ENCODE measurements at places on chromosomes 11 and 22.
A peak's percentile ranks its signal among the peaks of the same experiment; 100 is the strongest.

GRCh38 chr11:125995313-125995712, 49.5 kb downstream of the VSIG10L2 start:
- DNase-seq: no peak

GRCh38 chr22:22349455-22349836, 104.9 kb downstream of the VPREB1 start:
- no peak for DNase-seq

DNA sequence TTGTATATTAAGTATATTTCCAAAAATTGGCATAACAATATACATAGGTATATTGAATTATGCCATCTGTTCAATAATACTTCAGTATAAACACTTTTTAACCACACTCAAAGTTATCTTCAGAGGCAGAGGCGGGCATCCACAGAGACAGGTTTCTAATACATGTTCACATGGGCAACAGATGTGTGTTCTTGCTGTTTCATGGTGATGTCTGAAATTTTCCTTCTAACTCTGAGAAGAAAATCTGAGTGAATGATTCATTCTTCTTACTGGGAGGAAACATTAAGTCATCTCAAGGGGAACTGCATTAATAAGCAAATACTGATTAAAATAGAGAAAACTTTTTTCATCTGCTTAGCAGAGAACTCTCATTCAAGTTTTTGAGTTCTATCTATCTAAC, 1074.5 kb downstream of the LRRC4C start:
- no peak for DNase-seq

- DNase-seq: no peak
These were observed 87.2 kb downstream of the FAT3 start for GRCh38 chr11:92311616-92312449.

DNA sequence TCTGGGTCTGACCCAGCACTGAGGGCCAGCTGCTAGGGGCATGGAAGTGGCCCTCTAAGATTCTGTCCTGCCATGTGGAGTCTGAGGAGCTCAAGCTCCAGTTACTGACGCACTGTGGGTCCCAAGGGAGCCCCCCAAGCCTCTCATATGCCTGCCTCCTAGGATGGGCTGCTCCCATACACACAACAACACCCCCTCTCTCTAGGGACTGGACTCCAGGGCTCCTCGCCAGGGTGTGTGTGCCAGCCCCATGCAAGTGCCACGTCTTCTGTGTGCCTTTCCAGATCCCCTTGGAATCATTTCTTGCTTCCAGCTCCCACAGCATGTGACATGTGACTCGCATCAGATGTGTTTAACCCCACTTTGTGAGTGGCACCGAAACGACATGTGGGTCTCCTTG, 234.5 kb downstream of the CEP164 start:
- DNase-seq: no peak

DNA sequence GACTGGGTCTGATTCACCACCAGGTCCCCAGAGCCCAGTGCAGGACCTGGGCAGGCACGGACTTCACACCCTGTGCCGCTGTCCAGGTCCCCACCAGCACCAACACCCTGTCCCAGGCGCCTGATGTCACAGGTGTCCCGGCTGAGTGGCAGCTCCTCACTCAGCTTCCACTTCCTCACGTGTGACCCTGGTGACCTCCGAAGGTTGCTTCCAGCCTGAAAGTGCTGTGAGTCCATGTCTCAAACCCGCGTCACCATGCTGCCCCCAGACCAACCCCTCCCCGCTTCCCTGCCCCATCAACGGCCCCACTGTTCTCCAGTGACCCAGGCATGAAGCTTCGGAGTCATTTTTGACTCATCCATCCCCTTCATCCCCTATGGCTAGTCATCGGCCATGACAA, 25.7 kb upstream of the PICK1 start:
- DNase-seq: no peak

- DNase-seq: no peak
These were observed 8.2 kb downstream of the UBASH3B start for GRCh38 chr11:122663764-122664163.

- DNase-seq: no peak
These were observed 7.0 kb upstream of the MSANTD2 start for GRCh38 chr11:124807201-124807600.

DNA sequence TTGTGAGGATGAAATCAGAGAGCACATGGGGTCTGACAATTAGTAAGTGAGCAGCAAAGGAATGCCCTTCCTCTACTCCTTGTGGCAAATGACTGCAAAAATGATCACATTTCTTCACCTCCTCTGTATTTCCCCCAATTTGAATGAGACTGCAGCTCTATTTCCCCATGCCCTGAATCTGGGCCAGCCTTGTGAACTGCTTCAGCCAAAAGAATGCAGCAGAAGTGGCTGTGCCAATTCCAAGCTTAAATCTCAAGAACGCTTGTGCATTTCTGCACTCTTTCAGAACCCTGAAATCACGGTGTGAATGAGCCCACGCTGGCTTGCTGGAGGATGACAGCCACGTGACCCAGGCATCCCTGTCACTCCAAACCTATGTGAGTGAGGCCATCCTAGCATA, 9.9 kb downstream of the SLC43A3 start:
- DNase-seq: no peak

DNA sequence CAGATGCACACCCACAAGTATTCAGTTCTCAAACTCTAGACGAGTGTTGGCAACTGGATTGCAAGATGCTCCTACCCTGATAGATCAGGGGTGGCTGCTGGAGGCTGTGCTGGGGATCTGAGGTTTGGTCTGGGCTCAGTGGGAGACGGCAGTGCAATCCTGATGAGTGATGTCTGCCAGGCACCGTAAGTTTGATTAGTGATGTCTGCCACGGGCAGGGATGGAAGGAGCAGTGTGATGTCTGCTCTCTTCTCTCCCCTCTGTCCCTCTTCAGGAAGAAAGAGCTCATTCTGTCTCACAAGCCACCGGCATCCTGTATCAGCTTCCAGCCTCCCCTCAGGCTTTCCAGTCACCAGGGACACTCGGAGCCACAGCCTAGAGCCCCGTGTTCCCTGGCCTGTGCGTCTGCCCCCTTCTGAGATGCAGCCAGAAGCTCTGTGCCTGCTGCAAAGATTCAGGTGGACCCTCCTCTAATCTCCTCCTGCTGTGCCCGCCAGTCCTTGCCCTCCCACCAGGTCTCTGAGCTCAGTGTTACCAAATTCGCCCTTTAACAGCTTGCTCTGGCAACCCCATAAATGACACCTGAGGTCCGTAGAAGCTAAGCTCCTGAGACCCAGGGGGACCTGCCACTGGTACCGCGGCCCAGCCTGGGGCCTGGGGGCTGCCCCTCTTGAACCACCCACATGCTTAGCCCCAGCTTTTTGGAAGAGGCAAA, 19.9 kb downstream of the TP53I11 start:
- no peak for DNase-seq

- peak; percentile 54 for DNase-seq
These were observed at the start of gene TUB for GRCh38 chr11:8080674-8081590. Gene TUB (plus strand): TSS chr11:8081211. CDS start chr11:8081511, 300 bp downstream.

GRCh38 chr22:38017272-38017920, 33.0 kb upstream of the SOX10 start:
- peak; percentile 68 for DNase-seq

GRCh38 chr11:101487775-101488174, 96.0 kb downstream of the TRPC6 start:
- no peak for DNase-seq

GRCh38 chr22:28716686-28717085, 24.9 kb downstream of the CHEK2 start:
- DNase-seq: no peak

GRCh38 chr22:30537083-30537731, 9.3 kb downstream of the SEC14L6 start:
- DNase-seq: no peak

DNA sequence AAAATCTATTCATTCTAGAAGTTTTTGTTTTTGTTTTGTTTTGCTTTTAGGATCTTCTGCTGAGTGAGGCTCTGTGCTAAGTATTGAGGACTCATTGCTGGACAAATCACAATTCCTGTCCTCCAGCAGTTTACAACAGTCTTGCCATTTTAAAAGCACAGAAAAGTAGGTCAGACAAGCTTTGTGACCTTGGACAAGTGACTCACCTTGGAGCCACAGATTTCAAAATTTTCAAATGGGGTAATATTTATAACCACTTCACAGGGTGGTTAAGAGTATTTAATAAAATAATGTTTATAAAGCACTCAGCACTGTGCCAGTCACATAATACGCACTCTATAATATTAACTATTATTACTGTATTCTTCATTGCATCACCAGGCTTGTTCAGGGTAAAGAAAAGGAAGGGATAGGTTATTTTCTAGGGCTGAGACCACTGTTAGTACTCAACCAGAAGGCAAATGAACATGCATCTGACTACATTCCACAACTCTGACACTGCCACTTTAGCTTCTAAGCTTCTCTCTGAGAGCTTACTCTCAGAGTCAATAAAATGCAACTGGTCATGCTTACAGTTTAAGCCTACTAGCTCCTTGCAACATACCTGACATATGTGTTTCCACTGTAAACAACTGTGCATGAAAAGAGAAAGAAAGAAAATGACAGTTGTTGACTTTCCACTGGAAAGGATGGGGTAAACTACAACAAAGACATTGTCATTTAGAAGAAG, 63.2 kb upstream of the FIBIN start:
- DNase-seq: no peak

GRCh38 chr11:30150425-30150824, 80.4 kb upstream of the FSHB start:
- no peak for DNase-seq

GRCh38 chr11:123421589-123421988, 8.5 kb upstream of the GRAMD1B start:
- DNase-seq: no peak

- DNase-seq: peak; percentile 72
These were observed 75.9 kb upstream of the PRR5 start for GRCh38 chr22:44625981-44626687.

- no peak for DNase-seq
These were observed 36.3 kb downstream of the SLC5A1 start for GRCh38 chr22:32079130-32080089.

DNA sequence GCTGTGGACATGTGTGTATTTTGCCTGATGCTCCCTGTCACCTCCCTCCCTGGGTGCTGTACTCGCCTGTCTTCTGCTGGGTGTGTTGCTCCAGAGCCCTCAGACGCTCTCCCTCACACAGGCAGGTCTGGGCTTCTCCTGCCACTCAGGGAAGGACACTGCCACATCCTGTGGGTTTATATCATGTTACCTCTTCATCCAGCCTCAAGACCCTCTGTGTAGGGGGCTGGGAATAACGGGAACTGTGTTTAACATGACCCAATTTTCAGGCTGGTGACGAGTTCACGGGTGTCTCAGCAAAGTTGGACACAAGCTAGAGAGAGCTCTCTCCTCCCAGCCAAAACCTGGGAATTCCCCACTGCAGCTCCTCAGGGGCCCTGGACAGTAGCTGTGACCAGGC, 24.6 kb downstream of the MYBPC3 start:
- DNase-seq: no peak

DNA sequence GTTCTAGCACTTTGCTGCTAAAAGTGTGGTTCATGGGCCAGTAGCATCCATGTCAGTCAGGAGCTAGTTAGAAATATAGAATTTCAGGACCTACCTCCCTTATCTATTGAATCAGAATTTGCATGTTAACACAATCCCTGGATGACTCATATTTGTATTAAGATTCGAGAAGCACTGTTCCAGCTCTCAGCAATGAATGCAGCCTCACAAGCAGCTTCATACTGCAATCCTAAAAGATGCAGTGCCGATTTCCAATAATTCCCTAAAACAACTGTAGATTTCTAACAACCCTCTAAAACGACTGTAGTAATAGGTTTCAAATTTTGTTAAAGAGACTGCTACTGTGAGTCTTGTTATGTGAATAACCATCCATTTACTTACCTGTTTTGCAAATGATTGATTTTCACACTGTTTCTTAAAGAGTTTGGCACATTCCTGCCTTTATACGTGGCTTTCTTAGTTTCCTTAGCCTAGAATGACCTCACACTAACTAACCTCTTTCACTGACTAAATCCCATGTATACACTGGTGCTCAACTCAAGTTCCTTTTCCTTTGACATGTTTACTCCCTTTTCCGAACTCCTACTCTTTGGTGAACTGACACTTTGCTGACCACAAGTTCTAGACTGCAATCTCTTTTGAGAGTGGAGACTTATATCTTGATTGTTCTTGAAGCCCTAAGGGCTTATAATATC, 511.8 kb downstream of the METTL15 start:
- DNase-seq: no peak

DNA sequence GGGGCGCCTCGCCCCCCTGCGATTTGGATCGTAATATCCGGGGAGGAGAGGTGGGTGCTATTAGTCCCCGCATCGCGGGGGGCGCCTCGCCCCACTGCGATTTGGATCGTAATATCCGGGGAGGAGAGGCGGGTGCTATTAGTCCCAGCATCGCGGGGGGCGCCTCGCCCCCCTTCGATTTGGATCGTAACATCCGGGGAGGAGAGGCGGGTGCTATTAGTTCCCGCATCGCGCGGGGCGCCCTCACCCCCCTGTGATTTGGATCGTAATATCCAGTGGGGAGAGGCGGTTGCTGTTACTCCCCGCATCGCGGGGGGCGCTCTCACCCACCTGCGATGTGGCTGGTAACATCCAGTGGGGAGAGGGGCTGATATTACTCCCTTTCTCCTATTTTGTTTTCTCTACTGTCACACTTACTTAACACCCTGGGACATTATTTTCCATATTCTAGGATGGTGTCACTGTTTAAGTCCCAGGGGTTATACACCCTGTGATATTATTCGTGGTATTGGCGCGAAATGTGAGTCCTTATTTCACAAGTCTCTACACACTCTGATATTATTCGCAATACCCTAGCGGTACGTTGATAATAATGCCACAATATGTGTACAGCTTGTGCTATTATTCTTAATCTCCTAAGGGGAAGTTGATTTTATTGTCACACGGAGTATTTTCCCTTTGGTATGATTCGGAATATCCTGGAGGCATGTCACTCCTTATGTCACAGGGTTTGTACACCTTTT, 57.8 kb upstream of the ALDH3B2 start:
- DNase-seq: peak; percentile 62

- no peak for DNase-seq
These were observed 204.0 kb downstream of the BRD1 start for GRCh38 chr22:49623715-49624114.

DNA sequence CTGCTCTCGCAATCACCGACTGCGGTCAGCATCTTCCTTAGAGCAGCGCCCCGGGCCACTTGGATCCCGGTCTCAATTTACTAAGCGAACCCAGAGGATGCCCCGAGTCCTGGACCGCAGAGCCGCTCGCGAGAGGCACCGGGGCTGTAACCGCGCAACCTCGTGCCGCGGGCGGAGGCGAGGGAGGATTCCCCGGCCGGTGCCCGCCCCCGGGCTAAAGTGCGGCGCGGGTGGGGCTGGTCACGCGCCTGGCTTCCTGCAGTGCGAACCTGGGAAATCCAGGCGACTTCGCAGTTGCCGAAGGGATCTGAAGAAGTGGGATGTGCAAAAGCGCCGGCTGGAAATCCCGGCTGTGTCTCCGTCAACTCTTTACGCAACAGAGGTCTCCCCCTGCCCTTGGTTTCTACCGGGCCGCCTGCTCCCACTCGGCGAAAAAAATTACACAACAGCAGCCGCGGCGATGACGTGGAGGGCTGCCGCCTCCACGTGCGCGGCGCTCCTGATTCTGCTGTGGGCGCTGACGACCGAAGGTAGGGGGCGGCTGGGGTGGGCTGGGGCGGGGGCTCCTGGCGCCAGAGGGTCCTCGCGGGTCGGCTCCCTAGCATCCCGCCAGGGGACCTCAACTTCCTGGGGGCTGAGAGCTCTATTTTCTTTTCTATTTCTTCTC, at the start of gene NCR3LG1:
TSS of gene NCR3LG1 (plus strand) at position 291 of the 667 bp plus-strand sequence. CDS start at position 461, 170 bp downstream.
- peak; percentile 22 for DNase-seq

All from BE2C (cell line).